Esophagus muscularis mucosa (tissue), 4 donors: ENCODE measurements at places on chromosomes 11 and 22. TPM values are rescaled to one million over a fixed set of nuclear protein-coding genes. Genes with fewer than 3 reads are reported as not detected.

DNA sequence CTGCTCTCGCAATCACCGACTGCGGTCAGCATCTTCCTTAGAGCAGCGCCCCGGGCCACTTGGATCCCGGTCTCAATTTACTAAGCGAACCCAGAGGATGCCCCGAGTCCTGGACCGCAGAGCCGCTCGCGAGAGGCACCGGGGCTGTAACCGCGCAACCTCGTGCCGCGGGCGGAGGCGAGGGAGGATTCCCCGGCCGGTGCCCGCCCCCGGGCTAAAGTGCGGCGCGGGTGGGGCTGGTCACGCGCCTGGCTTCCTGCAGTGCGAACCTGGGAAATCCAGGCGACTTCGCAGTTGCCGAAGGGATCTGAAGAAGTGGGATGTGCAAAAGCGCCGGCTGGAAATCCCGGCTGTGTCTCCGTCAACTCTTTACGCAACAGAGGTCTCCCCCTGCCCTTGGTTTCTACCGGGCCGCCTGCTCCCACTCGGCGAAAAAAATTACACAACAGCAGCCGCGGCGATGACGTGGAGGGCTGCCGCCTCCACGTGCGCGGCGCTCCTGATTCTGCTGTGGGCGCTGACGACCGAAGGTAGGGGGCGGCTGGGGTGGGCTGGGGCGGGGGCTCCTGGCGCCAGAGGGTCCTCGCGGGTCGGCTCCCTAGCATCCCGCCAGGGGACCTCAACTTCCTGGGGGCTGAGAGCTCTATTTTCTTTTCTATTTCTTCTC is at the start of gene NCR3LG1:
Gene NCR3LG1, plus strand, starts transcription at position 291 of the 667 bp plus-strand sequence. Its CDS starts 170 bp downstream, at position 461.
- peak; percentile 92 for DNase-seq
- no peaks in the 10 kb centered on the region for H3K36me3 ChIP-seq
- H3K27me3 ChIP-seq: no peaks in the 10 kb centered on the region
- H3K27ac ChIP-seq: peak within 1 kb of the TSS; percentile 86
- H3K4me3 ChIP-seq: peak within 1 kb of the TSS; percentile 76
- peaks cover 13% of the 10 kb centered on the region for H3K4me1 ChIP-seq

The SCGB1D2 gene
- not detected for total RNA-seq

DNA sequence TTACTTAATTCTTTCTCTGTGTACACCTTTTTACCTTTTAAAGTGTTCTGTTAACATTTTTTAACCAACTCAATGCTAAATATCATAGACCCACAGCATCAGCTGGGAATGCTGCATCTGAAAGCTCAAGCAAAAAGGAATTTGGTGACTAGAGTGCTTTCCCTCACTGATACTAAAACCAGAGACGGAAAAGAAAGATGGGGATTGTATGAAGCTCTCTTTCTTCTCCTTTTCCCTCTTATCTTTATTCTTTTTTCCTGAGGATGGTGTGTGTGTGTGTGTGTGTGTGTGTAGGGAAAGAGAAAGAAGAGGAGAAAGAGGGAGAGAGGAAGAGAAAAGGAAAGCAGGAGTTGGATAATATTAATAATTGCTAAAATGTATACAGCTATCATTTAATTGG is 4.1 kb upstream of the SIK2 start:
- H3K36me3 ChIP-seq: no peaks in the 10 kb centered on the region
- no peak overlapping the region for H3K27ac ChIP-seq
- H3K4me3 ChIP-seq: no peak overlapping the region
- H3K4me1 ChIP-seq: peaks cover 7% of the 10 kb centered on the region

DNA sequence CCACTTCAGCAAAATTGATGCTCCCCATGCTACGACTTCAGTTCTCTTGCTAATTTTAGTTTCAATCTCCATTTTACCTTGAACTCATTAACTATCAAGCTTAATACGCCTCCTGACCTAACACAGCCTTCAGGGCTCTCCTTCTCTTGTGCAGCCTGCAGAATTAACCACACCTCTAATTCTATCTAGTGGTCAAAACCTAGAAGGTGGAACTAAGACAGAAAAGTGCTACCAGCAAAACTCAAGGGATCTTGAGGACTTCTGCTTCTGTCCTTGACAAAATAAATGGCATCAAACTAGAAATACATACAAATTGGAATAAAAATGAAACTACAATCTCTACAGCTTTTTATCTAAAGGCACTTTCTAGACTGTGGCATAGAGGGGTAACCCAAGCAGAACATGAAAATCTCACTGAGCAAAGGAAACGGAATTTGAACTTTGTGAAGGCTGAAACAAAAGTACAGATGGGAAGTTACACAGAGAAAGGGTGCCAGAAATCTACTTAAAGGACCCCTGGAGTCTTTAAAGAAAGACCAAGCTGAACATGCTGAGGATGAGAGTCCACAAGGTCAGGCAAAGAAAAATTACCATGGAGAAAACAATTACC is 10.7 kb downstream of the CWF19L2 start:
- H3K36me3 ChIP-seq: peaks cover 18% of the 10 kb centered on the region
- H3K4me3 ChIP-seq: no peak overlapping the region
- H3K4me1 ChIP-seq: no peaks in the 10 kb centered on the region
- no peaks in the 10 kb centered on the region for H3K27me3 ChIP-seq
- no peak for DNase-seq
- no peak overlapping the region for H3K27ac ChIP-seq

The ASCL2 gene
- 0.32 TPM for total RNA-seq

- H3K27ac ChIP-seq: peak overlapping the region; percentile 26
- peaks cover 7% of the 10 kb centered on the region for H3K36me3 ChIP-seq
- peaks cover 50% of the 10 kb centered on the region for H3K4me1 ChIP-seq
- DNase-seq: no peak
Observed at GRCh38 chr22:28006271-28006670, 87.2 kb upstream of the PITPNB start.

- no peaks in the 10 kb centered on the region for H3K36me3 ChIP-seq
- DNase-seq: no peak
- no peaks in the 10 kb centered on the region for H3K27me3 ChIP-seq
- H3K4me3 ChIP-seq: no peak overlapping the region
- H3K27ac ChIP-seq: no peak overlapping the region
Observed at GRCh38 chr22:27152033-27152432, 494.6 kb downstream of the MIAT start.

GRCh38 chr11:59141673-59142460 is 789 bp upstream of the FAM111A start:
- H3K27ac ChIP-seq: peak overlapping the region; percentile 92
- H3K4me3 ChIP-seq: peak overlapping the region; percentile 84
- H3K36me3 ChIP-seq: no peaks in the 10 kb centered on the region
- H3K4me1 ChIP-seq: peaks cover 29% of the 10 kb centered on the region

DNA sequence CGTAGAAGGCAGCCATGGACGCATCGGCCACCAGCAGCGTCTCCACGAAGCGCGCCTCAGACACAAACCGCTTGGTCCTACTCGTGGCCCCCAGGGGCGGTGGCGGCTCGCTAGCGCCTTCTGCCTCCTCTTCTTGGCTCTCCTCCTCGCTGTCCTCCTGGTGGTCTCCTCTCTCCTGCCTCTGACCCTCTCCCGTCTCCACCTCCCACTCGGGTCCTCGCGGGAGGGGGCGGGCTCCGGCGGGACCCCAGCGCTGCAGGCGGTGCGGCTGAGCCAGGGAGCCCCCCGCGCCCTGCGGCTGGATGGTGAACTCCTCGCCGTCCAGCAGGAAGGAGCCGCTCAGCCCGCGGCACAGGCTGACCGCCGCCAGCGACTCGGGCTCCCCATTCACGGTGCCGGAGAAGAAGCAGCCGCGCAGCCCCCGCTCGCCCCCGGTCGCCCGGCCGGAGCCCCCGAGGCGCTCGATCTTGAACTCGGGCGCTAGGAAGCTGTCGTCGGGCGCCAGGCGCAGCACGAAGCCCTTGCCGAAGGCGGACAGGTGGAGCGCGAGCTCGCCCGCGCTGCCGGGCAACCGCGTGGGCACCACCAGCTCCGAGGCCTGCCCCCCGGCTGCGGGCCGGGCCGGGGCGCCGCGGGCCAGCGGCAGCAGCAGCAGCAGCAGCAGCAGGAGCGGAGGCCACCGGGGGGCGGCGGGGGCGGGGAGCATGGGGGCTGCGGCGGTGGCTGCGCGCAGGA is 661 bp downstream of the ADAMTS8 start:
- H3K36me3 ChIP-seq: no peaks in the 10 kb centered on the region
- DNase-seq: no peak
- no peaks in the 10 kb centered on the region for H3K27me3 ChIP-seq
- peaks cover 52% of the 10 kb centered on the region for H3K4me1 ChIP-seq
- peak overlapping the region; percentile 62 for H3K4me3 ChIP-seq
- H3K27ac ChIP-seq: peak overlapping the region; percentile 62

The CFAP300 gene
- 0.83 TPM for total RNA-seq

The INCENP gene
- total RNA-seq: 13.8 TPM

The RIC3 gene
- 12.8 TPM for total RNA-seq

GRCh38 chr11:67418476-67419281 is 3.2 kb downstream of the CARNS1 start:
- no peak overlapping the region for H3K4me3 ChIP-seq
- H3K36me3 ChIP-seq: no peaks in the 10 kb centered on the region
- H3K27me3 ChIP-seq: no peaks in the 10 kb centered on the region
- no peak for DNase-seq
- peaks cover 56% of the 10 kb centered on the region for H3K4me1 ChIP-seq

DNA sequence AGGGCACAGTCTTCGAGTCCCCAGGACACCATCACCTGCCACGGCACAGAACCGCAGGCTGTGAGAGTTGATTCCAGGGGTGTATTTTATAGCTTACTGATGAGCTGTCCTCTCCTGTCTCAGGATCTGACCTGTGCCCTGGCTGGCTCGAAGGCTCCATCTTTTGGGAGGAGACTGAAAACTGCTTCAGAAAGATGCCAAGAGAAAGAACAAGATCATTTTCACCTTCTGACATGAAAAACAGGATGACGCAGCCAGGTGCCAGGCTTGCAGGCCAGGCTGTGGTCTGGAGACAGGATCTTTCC is 2.2 kb downstream of the MRGPRD start:
- H3K4me3 ChIP-seq: no peak overlapping the region
- no peak overlapping the region for H3K27ac ChIP-seq
- H3K36me3 ChIP-seq: no peaks in the 10 kb centered on the region
- peaks cover 37% of the 10 kb centered on the region for H3K4me1 ChIP-seq
- no peak for DNase-seq
- no peaks in the 10 kb centered on the region for H3K27me3 ChIP-seq

DNA sequence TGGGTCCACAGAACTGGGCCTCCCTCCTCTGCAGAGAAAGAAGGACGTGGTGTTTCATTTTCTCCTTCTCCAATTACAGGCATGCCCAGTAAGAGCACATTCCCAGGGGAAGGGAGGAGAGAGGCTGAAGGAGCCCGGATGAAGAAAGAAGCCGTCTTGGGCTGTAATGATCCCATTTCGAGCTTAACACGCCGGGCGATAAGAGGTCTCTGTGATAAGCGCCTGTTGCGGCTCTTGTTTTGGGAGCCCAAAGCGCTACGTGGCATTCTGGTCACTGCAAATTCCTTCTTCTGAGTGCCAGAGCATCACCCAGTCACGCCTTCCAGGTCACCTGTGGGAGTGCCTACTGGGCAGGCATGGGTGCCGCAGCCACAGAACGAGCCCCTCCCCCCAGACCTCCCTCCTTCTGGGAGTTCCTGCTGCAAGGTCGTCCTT is 57.5 kb downstream of the ANO1 start:
- H3K36me3 ChIP-seq: no peaks in the 10 kb centered on the region
- H3K4me1 ChIP-seq: no peaks in the 10 kb centered on the region
- H3K4me3 ChIP-seq: no peak overlapping the region
- H3K27me3 ChIP-seq: no peaks in the 10 kb centered on the region
- no peak for DNase-seq

DNA sequence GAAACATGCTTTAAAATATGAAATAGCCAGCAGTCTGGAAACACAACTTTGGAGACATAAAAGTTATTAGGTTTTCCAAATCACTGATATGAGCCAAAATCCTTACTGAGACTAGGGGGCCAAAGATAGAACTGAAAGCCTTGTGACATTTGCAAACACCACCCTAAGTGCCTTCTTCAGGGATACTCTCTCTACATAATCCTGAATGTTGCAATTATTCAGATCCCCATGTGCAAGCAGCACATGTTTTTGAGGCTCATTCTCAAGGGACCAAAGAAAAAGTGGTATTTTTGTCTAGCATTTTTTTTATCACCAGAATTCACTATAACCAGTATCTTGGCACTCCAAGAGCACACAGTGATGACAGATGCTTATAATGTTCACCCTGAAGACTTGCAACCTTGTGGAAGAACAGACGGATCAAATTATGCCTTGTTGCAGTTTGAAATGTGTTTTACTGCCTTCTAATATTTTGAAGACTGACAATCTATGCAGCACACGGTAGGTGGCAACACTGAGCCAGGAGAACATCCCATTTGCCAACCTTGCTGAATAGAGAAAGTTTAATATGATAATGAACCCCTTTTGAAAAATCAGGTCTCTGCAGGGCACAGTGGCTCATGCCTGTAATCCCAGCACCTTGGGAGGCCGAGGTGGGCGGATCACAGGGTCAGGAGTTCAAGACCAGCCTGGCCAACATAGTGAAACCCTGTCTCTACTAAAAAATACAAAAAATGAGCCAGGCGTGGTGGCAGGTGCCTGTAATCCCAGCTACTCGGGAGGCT is 78.5 kb downstream of the PLEKHA7 start:
- no peaks in the 10 kb centered on the region for H3K36me3 ChIP-seq
- no peak for DNase-seq
- no peaks in the 10 kb centered on the region for H3K27me3 ChIP-seq
- H3K4me1 ChIP-seq: peaks cover 22% of the 10 kb centered on the region
- H3K4me3 ChIP-seq: no peak overlapping the region

The OR5P2 gene
- not detected for total RNA-seq

DNA sequence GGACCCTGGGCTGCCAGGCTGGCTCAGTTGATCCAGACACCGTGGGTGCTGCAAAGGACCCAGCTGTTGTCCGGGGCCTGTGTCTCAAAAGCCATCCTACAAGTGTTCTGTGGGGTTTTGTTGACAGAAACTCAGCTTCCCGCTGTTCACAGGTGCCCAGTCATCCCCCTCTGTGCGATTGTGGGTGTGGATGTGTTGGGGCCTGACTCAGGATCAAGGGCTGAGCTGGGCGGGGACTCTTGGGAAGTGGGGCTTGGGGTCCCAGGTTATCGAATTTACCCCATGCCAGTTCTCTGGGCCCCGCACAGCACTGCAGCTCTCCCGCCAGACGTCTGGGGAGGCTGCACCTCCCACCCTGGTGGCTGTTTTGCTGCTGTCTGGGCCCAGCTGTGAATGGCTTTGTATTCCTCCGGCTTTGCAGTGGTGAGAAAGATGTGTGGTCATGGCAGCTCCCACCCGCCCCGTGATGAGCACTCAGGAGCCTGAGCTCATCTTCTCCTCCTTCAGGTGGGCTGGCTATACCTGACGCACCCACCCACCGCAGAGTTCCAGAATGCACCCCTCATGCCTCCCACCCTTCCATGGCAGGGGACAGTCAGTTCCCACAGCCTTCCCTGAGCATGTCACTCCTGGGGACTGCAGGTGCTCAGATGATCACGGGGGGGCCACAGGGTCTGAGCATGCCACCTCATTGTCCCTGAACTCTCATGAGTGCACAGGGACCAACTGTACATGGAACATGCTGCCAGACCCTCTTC is 3.6 kb upstream of the AP2A2 start:
- no peaks in the 10 kb centered on the region for H3K27me3 ChIP-seq
- no peak for DNase-seq
- H3K4me3 ChIP-seq: no peak overlapping the region

- H3K4me3 ChIP-seq: no peak overlapping the region
- no peak overlapping the region for H3K27ac ChIP-seq
Observed at GRCh38 chr11:113204280-113204679, 110.1 kb upstream of the TTC12 start.
